ENCODE measurements at places on chromosomes 12 and 14. TPM values are rescaled to one million over a fixed set of nuclear protein-coding genes. Genes with fewer than 3 reads are reported as not detected.

EGLN3 gene
- total RNA-seq = 9.7 TPM

GRCh38 chr12:47762850-47763465 is 4.3 kb upstream of the RAPGEF3 start:
- DNase-seq = no peak

GRCh38 chr14:99664058-99664936 is 19.4 kb downstream of the HHIPL1 start:
- DNase-seq = no peak

MOK gene
- total RNA-seq = 28.1 TPM

DNA sequence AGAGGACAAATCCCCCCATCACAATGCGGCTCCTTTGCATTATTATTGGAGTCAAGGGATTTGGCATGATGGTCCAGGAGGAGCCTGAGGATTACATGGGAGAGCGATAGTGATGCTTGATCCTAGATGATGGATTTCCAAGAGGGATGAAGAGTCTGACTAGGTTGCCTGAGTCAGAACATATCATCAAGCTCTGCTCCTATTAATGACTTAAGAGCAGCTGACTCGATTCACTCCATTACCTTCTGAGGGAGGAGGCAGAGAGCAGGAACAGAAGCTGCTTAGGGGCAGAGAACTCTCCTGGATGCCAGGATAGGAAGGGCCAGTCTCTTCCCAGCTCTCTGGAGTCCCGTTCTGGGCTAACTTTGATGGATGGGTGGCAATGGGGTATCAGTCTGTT is 54.0 kb upstream of the CISTR start:
- no peak for DNase-seq
